Stimulated activated CD4-positive, alpha-beta T cell treated with anti-CD3 and anti-CD28 coated beads, Interleukin-4, amount 100 ng/mL, for 48 hours (primary cell): ENCODE measurements at places on chromosomes 16 and 17.
A peak's percentile ranks its signal among the peaks of the same experiment; 100 is the strongest.

DNA sequence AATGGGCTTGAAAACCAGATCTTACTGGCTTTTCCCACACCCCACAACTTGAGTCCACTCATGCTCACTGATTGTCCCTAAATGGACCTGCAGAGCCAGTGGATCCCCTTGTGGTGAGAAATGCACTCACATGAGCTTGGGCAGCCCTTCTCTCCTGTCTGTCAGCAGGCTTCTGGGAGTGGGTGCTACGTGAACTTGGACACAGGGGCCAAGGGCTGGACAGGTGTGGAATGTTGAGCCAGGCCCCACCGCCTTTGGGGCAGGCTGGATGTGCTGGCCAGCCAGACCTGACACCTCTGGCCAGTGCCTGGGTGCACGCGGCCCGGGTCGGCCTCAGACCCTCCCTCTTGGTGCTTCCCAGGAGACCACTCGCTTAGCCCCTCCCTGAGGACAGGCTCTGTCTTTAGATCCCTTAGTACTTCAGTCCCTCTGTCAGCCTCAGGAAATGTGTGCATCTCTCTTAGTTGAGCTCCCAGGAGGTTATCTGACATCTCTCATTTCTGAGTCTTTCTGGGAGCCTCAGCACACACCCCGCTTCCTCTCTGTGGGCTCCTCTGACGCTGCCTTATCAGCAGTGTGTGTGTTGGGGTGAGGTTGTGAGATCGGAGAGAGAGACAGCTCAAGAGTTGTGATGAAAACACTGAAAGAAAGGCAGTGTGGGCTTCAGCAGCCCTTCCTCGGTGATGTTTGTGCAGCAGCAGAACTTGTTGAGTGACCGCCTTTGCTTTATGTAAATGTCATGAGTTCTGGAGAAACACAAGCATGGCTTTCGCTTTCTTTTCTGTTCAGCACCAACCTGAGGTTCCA lies 117.0 kb downstream of the RAB11FIP4 start:
- peak; percentile 50 for DNase-seq

DNA sequence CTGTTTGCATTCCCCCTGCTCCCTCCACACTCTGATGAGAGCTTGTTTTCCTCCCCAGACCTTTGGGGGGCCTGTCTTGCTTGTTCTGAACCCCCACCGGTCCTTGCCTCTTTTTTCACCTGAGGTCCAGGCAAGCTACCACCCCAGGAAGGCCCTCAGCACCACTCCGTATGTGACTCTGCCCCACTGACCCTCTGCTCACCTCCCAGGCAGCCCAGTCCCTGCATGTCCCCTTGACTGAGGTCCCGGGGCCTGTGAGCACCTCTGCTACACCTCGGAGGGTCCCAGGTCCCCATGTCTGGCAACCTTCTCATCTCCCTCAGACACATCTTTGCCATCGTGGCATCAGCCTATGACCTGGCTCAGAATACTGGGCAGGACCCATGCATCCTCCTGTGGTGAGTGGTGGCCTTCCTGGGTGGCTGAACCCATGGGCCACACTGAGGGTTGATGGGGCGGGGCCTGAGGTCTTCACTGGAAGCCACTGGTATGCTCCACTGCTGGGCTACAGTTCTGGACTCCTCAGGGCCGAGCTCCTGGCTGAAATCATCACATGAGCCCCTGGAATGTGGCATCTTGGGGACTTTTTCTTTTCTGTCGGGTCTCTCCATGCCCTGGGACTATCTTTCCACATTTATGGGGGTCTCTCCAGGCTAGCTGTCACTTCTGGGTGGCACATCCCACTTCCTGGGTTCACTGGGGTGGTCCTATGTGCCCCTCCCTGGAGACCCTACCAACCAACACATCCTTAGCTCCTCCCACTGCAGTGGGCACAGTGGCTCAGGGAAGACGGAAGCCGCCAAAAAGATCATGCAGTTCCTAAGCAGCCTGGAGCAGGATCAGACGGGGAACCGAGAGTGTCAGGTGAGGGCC lies 3.5 kb downstream of the MYO15B start:
- no peak for DNase-seq

DNA sequence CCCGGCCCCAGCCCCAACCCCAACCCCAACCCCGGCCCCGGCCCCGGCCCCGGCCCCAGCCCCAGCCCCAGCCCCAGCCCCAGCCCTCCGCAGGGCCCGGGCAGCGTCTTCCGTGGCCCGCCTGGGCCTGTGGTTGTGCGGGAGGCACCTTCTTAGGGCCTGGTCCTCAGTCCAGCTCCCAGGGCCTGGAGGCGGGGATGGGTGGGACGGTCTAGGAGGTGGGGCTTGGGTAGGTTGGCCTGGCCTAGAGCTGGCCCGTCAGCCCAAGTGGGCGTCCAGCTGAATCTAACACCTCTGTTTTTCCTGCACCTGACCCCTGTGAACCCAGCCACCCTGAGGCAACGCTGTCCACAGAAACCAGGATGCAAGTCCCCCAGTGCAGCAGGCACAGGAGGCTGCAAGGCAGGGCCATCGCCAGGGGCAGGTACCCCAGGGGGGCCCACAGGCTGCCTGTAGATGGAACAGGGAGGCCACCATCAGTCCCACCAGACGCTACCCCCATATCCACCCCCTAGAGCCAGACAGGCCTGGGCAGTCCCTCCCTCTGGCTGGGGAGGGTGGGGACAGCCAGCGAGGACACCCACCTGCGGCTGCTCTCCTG lies 8.8 kb downstream of the MSLN start:
- DNase-seq = no peak

- DNase-seq = no peak
These were observed 61.2 kb upstream of the RPH3AL start for GRCh38 chr17:413706-414380.

- no peak for DNase-seq
These were observed 1253.7 kb upstream of the CDH8 start for GRCh38 chr16:63289834-63290460.

DNA sequence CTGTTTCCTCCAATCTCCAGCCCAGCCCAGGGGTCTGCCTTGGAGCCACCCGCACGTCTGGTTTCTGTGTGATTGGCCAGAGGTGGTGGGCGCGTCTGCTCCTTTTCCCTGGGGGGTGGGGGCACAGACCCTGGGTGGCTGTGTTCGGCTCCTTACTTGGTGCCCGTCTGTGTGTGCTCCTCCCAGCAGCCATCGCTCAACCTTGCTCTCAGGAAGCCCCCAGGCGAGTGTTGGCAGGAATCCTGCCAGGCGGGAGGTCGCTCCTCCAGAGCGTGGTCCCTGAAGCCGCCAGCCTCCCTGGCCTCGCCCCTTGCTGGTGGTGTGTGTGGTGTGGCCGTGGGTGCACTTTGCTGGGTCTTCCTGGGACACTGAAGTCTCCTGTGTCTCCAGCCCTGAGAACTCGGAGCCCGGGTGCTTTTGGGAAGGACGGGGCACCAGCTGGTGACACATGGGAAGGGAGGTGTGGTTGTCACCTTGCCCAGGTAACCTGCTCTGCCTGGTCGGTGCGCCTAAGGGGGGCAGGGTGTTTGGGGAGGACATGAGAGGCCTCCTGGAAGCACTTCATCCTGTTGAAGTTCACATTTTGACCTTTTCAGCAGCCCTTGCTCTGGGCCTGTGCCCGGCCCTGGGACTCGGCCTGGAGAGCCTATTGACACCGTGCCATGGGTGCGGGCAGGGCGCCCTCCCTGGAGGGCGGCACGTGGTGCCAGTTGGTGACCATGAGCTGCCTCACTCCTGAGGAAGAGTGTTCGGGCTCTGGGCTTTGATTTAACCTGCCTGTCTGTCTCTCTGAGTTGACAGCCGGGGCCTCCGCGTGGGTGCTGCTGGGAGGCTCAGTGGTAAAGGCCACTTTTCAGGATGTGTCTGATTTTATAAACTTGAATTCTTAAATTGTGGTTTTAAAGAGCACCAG lies 49.0 kb upstream of the ZNF750 start:
- no peak for DNase-seq

GRCh38 chr16:86080982-86081381 lies 182.0 kb downstream of the IRF8 start:
- no peak for DNase-seq

GRCh38 chr16:75647112-75647491 lies 363 bp downstream of the KARS1 start:
- DNase-seq = no peak

GRCh38 chr17:1918346-1919162 lies 88.7 kb downstream of the RPA1 start:
- no peak for DNase-seq

GRCh38 chr16:8571061-8571596 lies 19.2 kb downstream of the TMEM114 start:
- DNase-seq = no peak

DNA sequence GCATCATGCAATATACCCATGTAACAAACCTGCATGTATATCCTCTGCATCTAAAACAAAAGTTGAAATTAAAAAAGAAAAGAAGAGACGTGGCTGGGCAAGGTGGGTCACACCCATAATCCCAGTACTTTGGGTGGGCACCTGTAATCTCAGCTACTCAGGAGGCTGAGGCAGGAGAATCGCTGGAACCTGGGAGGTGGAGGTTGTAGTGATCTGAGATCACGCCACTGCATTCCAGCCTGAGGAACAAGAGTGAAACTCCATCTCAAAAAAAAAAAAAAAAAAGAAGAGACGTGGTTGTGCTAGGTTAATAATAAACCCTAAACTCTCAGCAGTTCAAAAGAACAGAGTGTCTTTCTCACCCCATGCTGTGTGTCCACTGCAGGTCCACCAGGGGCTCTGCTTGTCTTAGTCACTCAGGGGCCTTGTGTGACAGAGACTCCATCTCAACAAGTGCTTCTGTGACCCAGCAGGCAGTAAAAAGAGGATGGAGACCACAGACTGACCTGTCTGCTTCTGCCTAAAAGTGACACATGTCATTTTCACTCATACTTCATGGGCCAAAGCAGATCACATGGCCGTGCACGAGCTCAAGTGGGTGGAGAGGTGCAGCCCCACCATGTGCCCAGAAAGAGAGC lies 22.3 kb upstream of the N4BP1 start:
- no peak for DNase-seq
